Right ventricle myocardium superior (tissue), 1 donor: ENCODE measurements at places on chromosomes 2 and 18. TPM values are rescaled to one million over a fixed set of nuclear protein-coding genes. Genes with fewer than 3 reads are reported as not detected.

- DNase-seq: no peak
Measured at GRCh38 chr2:134240061-134240460, 13.8 kb upstream of the MGAT5 start.

Gene SKOR2
- not detected for total RNA-seq

DNA sequence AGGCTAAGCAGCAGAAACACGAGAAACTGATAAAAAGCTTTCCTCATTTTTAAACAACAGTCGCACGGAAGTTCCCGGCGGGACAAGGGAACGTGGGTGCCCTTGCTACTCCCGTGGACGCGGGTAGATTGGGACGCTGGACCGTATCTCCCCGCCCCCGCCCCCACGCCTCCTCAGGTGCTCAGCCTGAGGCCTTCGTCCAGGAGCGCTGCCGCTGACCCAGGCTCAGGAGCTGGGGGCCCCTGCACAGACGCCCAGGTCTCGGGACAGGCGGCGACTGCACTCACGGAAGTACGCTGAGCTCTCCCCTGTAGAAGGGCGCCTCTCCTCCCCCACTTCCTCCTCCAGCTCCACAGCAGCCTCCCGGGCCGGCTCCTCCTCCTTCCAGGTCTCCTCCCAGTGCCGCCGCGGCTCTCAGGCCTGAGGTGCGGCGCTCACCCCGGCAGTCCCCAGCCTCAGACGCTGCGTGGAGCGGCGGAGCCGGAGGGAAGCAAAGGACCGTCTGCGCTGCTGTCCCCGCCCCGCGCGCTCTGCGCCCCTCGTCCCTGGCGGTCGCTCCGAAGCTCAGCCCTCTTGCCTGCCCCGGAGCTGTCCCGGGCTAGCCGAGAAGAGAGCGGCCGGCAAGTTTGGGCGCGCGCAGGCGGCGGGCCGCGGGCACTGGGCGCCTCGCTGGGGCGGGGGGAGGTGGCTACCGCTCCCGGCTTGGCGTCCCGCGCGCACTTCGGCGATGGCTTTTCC, at the start of gene ITGAV:
Gene ITGAV, plus strand, starts transcription at position 445 of the 738 bp plus-strand sequence. Its CDS starts 283 bp downstream, at position 728.
- DNase-seq: peak; percentile 95

- no peak for DNase-seq
Measured at GRCh38 chr2:226050822-226051221, 651.3 kb downstream of the NYAP2 start.

Gene CNTNAP5
- not detected for total RNA-seq

Gene NEU2
- total RNA-seq: not detected

DNA sequence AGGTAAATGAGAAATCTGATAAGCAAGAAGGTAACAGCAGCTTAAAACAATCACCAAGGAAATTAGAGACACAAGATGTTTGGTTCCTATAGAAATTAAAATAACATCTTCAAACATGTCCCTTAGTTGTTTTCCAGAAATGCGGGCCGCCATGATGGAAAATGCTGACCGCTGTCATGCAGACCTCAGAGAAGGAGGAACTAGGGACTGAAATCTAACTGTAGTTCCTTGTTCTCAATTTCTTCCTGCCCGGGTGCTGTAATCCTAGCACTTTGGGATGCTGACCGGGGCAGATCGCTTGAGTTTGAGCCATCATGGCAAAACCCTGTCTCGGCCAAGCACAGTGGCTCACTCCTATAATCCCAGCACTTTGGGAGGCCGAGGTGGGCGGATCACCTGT, 51.1 kb downstream of the TEX51 start:
- no peak for DNase-seq

DNA sequence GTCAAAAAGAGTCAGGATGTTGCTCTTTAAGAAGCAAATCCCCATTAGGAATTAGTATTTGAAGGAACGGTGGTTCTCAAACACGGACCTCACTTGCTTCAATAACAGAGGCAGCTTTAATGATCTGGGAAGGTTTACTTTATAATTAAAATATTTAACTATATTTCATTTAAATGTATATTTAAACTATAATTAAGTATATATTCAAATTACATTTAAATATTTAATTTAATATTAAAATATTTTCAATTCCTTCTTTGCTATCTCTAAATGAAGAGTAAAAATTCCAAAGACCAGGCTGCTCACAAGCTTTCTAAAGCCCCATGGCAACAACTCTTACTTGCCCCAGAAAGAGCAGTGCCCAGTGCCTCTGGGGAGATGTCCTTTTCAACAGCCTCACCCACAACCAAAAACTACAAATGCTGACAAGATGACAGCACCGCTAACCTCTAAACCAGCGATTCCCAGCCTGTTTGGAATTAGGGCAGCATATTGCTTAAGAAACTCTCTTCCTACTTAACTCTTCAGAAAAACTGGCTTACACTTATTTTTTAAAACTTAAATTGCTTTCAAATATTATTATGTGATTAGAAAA, 62.9 kb upstream of the POU3F3 start:
- no peak for DNase-seq

DNA sequence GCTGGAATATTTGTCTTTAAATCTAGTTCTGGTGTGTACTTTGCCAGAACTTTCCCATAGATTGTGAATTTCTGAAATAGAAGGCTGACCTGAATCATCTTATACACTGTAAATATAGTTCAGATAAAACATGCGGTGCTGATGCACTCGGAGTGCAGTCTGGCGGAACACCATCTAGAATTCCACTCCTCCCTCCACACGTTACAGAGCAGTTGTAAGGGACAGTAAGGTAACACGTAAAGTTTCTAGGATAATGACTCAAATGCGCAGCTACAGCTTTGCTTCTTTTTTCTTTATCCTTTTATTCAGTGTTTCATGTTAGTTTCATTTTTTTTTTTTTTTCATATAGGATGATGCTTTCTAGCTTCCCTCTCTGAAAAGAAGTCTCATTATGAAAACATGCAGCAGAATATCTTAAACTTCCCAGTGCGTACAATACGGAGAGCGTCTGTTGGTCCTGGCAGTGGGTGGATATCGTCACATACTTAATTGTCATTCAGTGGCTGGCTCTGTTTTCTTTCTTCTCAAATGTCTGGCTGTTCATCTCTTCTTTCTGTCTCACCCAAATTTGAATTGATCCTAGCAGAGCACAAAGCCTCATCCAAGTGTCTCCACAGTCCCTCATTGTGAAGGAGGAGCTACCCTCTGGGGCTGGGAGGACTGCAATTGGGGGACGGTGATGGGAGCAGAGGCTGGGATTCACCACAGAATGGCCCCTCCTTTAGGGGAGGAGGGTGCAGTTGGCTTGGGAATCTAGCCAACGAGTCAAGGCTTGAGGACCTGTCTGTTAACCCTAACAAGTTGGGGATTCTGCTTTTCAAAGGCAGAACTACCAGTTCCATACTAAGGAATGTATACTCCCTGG, 138.8 kb downstream of the MYT1L start:
- DNase-seq: no peak

DNA sequence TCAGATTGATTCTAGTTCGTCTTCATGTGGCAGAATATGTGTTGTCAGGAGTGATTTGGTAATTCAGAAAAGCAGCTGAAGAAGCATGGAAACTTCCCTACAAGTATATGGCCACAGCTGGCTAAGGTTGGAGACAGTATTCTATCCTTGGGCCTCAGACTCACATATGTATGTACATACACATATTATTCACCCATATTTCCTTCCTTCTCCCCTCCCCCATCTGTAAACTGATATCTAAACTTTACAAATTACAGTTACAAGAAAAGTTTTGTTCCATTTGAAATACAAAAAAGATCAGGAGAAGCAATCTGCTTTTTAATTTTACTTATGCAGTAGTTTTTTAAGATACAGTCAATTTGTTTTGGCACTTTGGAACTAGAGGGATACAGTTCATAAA, 3.1 kb downstream of the SP3 start:
- DNase-seq: no peak

DNA sequence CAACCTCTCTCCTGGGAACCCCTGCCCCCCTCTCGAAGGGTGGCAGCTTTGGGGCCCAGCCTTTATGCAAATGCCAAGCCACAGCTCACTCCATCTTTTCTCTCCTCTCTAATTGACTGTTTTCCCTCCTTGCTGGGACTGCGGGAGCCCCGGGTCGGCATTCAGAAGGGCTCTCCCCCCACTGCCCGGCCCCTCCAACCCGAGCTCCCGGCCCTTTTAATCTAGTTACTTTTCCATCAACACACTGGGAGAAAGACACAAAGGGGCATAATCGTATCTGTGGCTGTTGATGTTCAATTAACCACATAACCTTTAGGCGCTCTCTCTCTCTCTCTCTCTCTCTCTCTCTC, 95.4 kb downstream of the INHBB start:
- no peak for DNase-seq

DNA sequence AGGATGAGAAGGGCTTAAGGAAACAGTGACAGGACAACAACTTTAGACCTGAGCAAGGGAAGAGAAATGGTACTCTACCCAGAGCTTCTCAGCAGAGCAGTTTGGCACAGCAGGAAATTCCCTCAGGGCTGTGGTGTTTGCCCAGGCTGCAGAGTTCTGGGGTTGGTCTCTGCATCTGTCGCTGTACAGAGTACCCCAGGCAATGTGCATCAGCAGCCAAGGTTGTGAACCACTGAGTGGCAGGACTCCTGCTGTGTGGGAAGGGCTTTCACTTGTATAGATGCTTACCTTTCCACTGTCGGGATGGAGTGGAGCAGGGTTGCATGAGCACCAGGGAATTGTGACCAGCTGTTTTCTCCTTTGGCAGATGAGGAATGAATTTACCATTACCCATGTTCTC, 21.2 kb downstream of the STAMBP start:
- DNase-seq: no peak

Gene NT5C1B
- not detected for total RNA-seq

Gene SKA1
- total RNA-seq: 0.65 TPM

Gene TRPM8
- total RNA-seq: not detected

Gene APCDD1
- 27.0 TPM for total RNA-seq

Gene NT5DC4
- total RNA-seq: not detected

GRCh38 chr2:232781765-232782164, 5.4 kb upstream of the KCNJ13 start:
- no peak for DNase-seq

Gene COLEC11
- 2.9 TPM for total RNA-seq

Gene ARHGAP15
- 5.4 TPM for total RNA-seq

- DNase-seq: no peak
Measured at GRCh38 chr2:120990451-120990871, 254.8 kb downstream of the GLI2 start.

DNA sequence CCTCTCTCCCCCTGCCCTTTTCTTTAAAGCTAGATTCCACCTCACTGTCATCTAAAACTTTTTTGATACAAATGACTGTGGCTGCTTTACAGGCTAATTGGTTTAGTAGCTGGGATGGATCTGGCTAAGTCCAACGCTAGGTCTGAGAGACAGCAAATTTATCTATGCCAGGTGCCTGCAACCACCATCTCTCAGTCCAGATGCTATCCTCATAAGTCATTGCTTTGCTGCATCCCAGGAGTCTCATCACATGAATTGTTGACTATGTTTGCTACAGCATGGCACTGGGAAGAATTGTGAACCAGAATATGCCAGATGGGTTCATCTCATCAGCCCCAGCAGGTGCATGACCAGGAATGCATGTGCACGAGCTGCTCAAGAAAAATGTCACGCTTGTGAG, 100.0 kb upstream of the PID1 start:
- DNase-seq: no peak

- no peak for DNase-seq
Measured at GRCh38 chr18:1050012-1050657, 145.5 kb downstream of the ADCYAP1 start.

Gene SERPINB13
- total RNA-seq: not detected

- no peak for DNase-seq
Measured at GRCh38 chr18:74796841-74797576, 199.3 kb downstream of the ZNF407 start.

Gene GYPC
- 111 TPM for total RNA-seq

Gene ATAD2B
- 6.1 TPM for total RNA-seq

- no peak for DNase-seq
Measured at GRCh38 chr2:49288902-49289700, 134.8 kb upstream of the FSHR start.

GRCh38 chr2:28175028-28175427, 217.6 kb upstream of the FOSL2 start:
- DNase-seq: no peak

Gene PARD3B
- total RNA-seq: 6.8 TPM

GRCh38 chr18:78861706-78862105, 117.9 kb upstream of the SALL3 start:
- DNase-seq: no peak

- peak; percentile 44 for DNase-seq
Measured at GRCh38 chr18:74242438-74243096, 49.2 kb downstream of the CYB5A start.

GRCh38 chr2:70895249-70895648, 40.5 kb upstream of the ATP6V1B1 start:
- DNase-seq: no peak

DNA sequence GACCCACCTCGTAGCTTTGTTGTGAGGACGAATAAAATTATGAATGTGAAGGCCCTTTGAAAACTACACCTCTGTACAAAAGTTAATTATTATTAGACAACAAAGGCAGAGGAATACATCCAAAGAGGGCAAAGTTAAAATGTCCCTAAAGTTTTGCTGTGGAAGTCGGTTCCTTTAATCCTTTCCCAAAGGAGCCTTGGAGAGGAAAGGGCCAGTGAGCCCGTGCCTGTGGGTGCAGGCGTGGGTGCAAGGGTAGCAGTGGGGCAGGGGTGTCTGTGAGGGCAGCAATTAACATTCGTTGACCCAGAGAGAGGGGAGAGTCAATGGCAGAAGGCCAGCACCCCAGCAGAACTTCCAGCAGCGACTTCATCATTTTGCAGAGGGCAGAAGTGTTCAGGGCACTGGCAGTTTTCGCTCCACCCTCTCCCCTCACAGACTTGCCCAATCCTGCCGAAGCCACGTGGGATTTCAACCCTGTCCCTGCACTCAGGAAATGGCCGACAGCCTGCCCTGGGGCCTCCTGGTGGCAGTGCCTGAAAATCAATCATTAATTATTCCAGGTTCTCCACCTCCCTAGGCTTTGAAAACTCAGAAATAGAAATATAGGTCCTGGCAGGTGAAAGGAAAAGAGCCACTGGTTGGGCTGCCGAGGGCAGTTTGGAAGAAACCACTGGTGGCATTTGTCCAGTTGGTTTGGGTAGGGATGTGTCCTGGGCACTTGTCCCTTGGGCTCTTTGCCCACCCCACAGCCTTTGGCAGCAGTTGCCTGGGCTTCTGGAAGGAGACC, 4.2 kb upstream of the PAX8 start:
- peak; percentile 68 for DNase-seq

- DNase-seq: no peak
Measured at GRCh38 chr2:230951396-230951795, 26.4 kb upstream of the GPR55 start.

Gene BAZ2B
- total RNA-seq: 27.0 TPM
